Tongue (tissue), 3 donors: ENCODE measurements at places on chromosomes 3 and 15.
A peak's percentile ranks its signal among the peaks of the same experiment; 100 is the strongest.

DNA sequence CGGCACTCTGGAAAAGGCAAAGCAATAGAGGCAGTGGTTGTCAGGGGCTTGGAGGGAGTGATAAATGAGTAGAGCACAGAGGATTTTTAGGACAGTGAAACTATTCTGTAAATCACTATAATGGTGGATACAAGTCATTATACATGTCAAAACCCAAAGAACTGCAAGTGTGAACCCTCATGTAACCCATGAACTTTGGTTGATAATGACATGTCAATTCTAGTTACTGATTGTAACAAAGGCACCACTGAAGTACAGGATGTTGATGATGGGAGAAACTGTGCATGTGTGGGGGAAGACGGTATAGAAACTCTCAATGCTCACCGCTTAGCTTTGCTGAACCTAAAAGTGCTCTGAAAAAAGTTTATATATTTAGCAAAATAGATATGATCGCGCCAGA is 36.0 kb downstream of the BTLA start:
- DNase-seq: no peak

DNA sequence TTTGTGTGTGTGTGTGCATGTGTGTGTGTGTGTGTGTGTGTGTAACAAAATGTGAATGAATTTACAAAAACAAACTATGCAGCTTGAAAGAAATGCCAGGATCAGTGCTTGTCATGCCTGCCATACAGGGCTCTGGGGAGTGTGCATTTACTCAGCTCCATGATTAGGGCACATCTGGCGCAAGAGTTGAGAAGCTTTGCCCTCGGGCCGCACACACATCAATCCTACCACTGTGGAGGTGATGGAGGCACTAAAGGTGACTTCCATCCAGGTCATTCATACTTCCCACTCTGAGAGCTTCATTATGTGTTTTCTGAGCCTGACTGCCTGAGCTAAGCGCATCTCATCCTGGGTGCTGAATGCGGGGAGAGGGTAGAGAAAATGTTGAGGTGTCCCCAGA is 72.0 kb upstream of the ZBED2 start:
- DNase-seq: no peak

DNA sequence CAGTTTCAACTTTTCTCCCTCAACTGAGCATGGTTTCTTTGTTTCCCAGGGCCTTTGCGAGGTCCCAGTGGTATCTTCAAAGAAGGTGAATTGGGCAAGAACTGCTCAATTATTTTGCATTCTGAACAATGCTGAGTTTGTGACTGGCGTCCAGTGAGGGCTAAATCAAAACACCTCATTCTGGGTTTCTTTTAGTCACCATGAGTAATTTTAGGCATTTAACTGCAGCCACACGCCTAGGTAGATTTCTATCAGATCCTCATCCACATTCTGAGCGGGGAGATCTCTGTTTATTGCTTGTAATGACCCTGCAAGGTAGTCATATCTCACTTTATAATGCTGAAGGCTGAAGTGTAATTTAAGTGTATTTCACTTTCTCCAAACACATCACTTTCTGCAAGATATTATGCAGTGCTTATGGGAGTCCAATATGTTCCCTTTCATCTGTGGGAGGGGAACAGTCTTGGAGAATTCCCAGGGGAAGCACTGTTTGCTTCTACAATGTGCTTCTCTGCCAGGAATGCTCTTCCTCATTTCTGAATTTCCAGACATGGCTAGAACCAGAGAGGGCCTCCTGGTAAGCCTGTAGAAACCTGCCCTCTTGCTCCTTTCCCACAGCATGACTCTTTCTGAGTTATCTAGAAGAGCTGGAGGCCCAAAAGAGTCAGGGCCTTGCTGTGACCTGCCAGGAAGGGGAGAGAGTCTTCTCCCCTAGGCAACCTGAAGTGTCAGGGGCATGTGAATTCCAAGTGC is 91.7 kb downstream of the FRMD4B start:
- peak; percentile 44 for DNase-seq

GRCh38 chr3:188573291-188573940 is 419.5 kb downstream of the LPP start:
- DNase-seq: no peak

GRCh38 chr3:155194973-155195957 is 98.2 kb downstream of the STRIT1 start:
- no peak for DNase-seq

- no peak for DNase-seq
These were observed 16.4 kb downstream of the TGFBR2 start for GRCh38 chr3:30622790-30623189.

DNA sequence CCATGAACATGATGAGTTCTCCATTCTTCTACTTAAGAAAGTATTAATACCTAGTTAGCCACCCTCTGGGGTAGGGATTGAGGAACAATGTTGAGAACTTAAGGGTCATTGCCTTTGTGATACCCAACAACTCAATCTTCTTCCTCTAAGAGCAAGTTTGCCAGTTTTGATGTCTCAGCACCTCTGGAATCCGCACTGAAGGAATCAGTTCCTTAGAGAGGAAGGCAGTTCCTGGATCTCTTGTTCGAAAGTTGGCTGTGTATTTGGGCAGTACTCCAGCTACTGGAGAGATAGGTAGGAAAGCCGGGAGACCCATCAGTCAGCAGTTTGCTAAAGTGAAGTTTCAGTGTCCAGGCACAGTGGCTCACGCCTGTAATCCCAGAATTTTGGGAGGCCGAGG is 35.6 kb upstream of the MTHFS start:
- no peak for DNase-seq

DNA sequence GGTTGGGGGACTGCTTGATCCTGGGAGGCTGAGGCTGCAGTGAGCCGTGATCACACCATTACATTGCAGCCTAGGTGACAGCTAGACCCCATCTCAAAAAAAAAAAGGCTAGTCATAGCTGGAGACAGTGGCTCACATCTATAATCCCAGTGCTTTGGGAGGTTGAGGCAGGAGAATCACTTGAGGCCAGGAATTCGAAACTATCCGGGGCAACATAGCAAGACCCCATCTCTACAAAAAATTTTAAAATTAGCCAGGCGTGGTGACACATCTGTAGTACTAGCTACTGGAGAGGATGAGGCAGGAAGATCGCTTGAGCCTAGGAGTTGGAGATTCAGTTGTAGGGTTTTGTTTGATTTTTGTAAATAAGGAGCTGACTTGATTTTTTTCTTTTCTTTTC is 45.6 kb downstream of the KNL1 start:
- DNase-seq: no peak

DNA sequence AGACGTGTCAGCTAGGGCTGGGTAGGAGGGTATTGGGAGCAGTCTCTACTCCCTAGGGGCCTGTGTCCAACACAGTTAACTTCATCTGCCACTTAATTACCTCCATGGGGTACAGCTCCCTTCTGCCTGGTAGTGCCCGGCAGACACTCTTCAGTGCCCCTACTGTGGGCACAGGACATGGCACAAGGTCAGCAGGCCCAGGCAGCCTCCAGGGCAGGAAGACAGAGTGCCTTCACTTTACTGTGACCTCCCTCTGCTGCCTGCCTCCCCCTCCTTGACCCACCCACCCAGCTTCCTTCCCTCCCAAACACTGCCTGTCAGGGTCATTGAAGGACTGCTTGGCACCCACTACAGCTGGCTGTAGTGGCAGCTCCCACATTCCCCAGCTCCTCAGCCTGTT is 6.5 kb upstream of the GRM2 start:
- no peak for DNase-seq

GRCh38 chr3:131370935-131371687 is 10.5 kb upstream of the NUDT16 start:
- no peak for DNase-seq

DNA sequence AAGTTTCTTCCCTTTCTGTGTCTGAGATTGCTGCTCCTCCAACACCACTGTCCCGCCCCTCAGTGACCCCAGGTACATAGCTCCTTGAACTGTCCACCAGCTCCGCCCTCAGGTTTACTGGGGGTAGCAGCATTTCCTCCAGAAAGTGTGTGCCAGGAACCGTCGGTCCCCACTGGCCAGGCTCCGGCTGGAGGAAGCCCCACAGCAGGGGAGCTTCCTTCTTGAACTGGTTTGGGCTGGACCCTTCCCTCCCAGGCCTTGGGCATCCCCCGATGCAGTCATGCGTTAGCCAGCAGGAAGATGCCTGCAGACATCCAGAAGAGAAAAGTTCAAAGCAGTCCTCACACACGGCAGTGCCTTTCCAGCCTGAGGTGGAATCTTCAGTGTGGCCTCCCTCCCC is 19.7 kb downstream of the PAK6 start:
- no peak for DNase-seq

DNA sequence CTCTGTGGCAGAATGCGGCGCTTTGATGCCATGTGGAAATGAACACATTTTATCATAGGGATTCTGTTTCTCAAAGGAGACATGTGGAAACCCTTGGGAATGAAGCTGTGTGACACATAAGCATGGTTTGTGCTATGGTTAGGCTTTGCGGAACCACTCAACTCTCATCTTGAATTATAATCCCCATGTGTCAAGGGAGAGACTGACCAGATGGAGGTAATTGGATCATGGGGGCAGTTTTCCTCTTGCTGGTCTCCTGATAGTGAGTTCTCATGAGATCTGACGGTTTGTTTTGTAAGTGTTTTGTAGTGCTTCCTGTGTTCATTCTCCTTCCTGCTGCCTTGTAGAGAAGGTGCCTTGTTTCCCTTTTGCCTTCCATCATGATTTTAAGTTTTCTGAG is 1109.2 kb upstream of the ALCAM start:
- DNase-seq: no peak

- DNase-seq: no peak
These were observed 30.2 kb downstream of the MUC20 start for GRCh38 chr3:195750797-195751520.
